Temporal lobe (tissue), 4 donors: ENCODE measurements at places on chromosomes 4 and X. TPM values are rescaled to one million over a fixed set of nuclear protein-coding genes. Genes with fewer than 3 reads are reported as not detected.

Gene AR
- 0.74 TPM for total RNA-seq

Gene PPP2R2C
- 59.5 TPM for total RNA-seq

Gene ALAS2
- total RNA-seq, result 9.8 TPM

Gene UCHL1
- 1,168 TPM for total RNA-seq

Gene REPS2
- total RNA-seq, result 14.8 TPM

Gene TKTL2
- 0.49 TPM for total RNA-seq

Gene PSAPL1
- total RNA-seq, result under 0.01 TPM

Gene CHRDL1
- 38.6 TPM for total RNA-seq

Gene FAM47A
- not detected for total RNA-seq

Gene AFP
- total RNA-seq, result not detected

Gene HSFX3
- not detected for total RNA-seq

Gene ZFX
- total RNA-seq, result 41.8 TPM

Gene PAGE2
- not detected for total RNA-seq

Gene MMRN1
- 2.7 TPM for total RNA-seq

Gene BEX1
- 99.8 TPM for total RNA-seq

Gene P2RY8
- total RNA-seq, result not detected

Gene CDX4
- total RNA-seq, result not detected

Gene SMIM10L2A
- 9.1 TPM for total RNA-seq
